ENCODE measurements at places on chromosomes 2 and 18.

DNA sequence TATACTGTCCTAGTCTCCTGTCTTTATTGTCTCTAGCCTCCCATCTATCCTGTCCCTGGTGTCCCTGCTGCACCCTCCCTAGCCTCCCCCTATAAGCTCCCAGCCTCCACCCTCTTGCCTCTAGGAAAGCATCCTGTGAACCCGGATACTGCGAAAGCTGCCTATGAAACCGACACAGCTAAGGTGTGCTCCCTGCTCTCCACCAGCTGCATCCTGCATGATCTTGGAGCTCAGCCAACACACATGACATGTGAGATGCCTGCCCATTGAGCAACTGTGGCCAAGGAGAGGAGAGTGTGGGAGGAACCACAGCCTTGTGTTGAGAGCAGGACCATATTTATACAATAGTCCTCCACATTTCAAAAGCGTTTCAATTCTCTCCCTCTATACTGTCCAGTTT lies 187.1 kb downstream of the ZBTB7C start:
- DNase-seq: peak; percentile 21

DNA sequence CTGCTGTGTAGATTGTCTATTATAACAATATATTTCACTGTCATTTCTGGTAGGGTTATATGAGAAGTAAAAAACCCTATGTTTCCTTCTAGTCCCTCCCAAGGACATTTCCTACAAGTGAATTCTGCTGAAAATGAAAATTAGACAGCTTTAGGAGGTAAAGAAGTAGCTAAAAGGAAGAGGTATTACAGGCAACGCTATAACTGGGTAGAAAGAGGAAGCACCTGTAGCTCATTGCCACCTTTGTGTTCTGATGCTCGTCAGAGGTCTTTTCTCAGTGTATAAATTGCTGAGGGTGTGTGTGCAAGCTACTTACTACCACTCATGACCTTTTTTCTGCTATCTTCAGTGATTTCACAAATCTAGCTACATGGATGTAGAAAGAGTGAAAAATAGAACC lies 1.4 kb downstream of the DNAJC10 start:
- no peak for DNase-seq

DNA sequence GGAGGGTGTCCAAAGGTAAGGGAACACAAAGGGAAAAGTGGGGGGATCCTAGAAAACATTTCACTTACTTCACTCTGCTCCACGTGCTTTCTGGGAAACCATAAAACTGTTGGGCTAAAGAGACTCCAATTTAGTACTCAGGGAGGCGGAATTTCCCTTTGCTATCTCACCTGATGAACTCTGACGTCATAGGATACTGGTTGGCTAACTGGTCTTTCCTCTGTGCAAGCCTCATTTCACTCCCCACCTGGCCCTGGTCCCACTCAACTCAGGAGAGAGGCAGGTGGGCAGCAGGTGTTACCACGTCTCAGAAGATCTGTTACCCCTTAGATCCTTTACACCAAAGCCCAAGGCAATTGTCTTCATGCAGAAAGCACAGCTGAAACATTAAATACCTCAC lies 51.8 kb upstream of the PMAIP1 start:
- no peak for DNase-seq

DNA sequence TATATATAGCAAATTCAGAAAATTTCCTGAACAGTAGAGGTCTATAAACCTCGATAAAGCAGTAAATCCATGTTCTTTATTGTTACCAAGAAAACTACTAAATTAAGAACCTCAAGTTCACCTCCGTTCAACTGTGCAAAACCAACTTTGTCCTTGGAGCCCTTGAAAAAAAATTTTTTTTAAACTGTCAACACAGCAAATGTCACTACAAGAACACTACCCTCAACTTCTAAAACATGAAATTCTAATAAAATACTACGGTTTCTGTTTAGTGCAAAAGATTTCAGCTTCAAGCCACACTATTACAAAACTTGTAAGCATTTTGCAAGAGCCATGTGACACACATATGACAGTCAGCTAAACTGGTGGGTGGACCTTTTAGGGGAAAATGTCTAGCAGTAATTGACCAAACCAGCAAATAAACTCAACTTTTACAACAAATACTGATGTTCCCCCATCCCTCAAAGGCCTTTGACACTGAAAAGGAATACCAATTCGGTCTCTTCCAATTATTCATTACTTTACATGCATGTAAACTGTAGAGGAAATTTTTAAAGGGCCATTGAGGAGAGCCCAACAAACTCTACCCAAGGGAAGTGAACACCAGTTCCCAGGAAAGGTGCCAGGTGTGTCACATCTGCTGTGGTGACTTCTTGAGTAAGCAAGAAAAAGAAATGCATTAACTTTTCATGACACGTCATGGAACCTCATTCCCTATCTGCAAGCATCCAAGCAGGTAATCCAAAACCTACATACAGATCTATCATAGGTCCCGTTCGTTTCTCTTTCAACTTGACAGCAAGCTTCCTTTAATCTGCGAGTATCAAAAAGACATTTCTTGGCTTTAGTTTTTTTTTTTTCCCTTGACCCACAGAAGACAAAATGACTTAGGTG lies 1.4 kb downstream of the RAB1A start:
- no peak for DNase-seq

- no peak for DNase-seq
Measured at GRCh38 chr18:65754121-65754520, 3.3 kb downstream of the CDH7 start.

DNA sequence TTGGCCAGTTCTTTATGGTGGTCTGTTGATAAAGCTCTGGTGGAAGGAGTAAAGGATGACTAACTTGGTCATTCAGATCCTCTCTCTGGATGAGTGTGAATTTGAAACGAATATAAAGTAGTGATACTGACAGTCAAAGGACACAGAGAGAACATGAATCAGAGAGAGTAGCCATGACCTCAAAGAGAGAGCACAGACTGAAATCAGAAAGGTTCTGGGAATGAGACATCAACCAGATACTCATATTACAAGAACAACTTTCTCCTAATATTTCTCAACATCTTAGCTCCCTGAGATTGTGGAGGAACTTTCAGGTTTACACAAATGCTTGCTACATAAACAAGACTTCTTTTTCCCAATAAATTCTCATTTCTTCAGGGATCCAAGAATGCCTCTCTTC lies 849.1 kb upstream of the CHAC2 start:
- DNase-seq: no peak

DNA sequence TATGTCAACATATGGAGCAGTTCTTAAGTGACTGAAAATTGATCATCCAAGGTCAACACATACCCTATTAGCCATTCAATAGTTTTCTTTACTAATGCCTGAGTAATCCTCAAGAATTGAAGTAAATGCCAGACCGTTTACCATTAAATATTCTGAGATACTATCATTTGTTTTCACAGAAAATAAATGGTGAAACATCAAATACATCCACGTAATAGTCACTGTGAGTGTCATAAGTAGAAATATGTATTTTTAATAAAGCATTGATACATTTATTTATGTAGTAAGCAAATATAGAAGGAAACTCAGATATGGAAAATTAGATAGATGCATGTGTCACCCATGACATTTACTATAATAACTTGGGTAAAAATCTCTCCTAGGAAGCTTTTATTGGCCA lies 927.8 kb upstream of the NRXN1 start:
- no peak for DNase-seq

DNA sequence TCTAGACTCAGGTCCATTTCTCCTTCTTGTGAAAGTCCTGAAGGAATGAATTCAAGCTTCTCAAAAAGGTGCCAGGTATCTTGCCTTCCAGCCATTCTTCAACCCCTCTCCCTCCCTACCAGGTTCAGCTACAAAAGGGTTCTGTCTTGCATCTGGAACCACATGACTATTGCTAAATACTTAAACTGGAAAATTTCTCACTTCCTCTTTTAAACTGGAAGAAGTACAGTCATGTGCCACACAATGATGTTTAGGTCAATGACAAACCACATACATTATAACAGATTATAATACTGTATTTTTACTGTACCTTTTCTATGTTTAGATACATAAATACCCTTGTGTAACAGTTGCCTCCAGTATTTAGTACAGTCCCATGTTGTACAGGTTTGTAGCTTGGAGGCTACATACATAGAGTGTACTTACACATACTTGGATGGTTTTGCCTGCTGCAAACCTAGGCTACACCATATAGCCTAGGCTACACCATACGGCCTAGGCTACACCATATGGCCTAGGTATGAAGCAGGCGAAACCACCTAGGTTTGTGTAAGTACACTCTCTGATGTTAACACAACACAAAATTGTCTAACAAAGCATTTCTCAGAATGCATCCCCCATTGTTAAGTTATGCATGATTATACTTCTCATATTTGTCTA lies 142.0 kb upstream of the DNMT3A start:
- no peak for DNase-seq

DNA sequence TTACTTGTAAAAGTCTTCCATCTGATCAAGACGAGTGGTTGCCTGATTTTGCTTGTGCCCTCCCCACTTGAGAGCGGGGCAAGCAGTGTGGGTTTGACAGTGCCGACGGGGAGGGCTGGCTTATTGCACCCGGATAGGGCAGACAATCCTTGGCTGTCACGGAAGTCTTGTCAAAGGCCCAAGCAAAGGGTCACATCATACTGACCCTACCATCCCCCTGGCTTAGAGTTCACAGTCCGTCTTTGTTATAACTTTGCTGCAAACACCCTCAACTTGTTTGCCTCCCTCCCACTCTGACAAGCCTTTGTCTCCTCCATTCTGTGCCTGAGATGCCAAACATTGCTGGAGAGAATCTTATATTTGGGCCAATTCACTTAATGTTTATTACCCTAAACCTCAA lies 165.9 kb upstream of the MSH6 start:
- no peak for DNase-seq

GRCh38 chr2:208012449-208012848 lies 12.9 kb downstream of the PLEKHM3 start:
- no peak for DNase-seq
